ENCODE measurements at places on chromosomes 12 and 14.

DNA sequence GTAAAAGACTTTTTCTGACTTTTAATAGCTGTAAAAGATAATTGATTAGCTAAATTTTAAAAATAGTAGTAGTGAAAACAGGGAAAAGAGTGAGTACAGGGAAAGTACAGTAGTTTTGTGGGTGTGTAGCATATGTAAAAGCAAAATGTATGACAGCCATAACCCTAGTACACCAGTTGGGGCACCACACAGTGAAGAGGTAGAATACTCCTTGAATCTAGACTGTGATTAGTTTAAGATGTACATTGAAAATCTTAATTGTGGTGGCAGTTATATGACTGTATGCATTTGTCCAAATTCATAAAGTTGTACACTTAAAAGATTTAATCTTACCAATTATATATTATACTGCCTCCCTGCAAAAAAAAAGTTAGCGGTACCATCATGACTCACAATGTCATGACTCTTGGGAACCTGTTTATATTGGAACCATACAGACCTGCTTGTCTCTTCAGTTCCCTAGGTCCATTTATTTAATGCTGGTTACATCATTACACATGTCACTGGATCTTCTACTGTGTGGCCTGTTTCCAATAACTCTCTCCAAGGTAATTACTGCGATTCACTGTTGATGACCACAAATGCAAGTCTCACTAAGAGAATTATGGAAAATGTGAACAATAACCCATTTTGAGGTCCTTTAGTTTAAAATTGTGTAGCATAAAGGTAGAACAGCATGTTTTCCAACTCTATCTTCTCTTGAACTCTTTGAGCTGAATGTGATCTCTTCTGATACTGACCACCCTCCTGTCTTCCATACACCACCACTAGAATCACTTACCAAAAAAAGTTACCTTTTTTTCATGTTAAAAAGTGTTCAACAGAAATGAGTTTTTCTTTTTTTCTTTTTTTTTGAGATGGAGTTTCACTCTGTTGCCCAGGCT, 264.2 kb upstream of the AMIGO2 start:
- no peak for DNase-seq

DNA sequence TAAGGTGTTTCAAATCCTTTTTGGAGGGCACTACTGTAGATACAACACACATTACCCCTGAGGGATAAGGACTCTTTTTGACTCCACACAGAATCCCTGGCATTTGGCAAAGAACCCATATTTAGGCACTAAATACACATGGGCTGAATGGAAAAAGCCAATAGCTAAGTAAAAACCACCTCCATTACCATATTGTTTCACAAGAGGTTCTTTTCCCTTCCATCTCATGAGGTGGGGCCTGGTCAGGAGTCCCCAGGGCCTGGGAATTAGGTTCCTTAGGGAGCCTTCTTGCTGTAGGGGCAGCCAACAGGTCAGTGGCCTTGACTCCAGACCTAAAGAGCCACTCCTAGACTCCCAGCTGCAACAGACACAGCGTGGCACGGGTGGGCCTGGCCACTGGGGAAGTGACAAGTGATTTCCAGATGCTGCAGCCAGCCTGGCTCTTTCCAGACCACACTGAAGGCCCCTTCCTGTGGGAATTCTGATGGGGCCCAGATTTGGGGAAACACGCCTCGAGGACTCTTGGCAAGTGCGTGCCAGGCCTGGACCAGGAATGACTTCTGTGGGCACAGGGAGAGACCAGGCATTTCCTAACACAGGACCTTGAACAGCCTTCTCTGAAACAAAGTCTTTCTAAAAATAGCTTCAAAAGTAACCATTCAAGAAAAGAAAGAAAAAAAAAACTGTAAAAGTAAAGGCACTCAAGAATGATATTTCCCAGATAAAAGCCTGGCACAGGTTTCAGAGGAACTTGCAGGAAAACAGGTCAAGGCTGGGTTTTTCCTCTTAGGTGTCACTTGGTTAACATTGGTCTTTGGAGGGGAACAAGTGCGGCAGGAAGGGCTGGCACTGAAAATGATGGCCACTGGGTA, 18.1 kb downstream of the SSH1 start:
- DNase-seq = no peak

- DNase-seq = no peak
Measured at GRCh38 chr12:7797698-7798398, 8.6 kb downstream of the NANOG start.

DNA sequence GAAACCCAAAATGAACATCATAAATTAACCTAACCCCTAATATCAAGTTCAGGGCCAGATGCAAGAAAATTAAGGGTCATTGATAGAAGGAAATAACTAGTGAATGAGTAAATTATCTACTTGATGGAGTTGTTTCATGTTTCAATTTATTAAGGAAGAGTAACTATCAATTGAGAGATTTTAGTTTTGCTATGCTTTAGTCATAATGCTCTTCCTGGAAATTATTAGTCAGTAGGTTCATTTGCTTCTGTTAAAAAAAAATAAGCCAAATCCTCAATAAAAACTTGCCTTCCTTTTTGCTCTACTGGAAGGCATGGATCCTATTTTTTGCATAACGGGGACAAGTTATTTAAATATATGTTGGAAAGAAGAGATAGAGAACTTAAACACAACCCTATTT, 59.0 kb upstream of the HIF1A start:
- no peak for DNase-seq

GRCh38 chr12:171276-171675, 42.7 kb downstream of the SLC6A12 start:
- no peak for DNase-seq

DNA sequence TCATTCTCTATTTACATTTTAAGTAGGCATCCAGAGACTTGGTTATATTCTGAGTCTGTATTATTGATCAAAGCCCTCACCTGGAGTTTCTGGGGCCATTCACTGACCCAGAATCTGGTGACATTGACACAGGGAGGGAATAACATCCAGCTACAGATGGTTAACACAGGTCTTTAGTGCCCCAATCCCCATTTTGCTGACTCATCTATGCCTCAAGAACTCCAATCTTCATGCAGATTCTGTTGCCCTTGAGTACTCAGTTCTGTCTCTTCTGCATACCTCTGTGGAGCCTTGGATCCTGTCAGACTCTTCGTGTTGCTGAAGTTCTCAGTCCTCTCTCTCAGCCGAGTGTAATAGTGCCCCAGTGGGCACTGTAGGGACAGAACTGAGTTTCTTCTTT, 208.9 kb downstream of the RGS6 start:
- DNase-seq = no peak

DNA sequence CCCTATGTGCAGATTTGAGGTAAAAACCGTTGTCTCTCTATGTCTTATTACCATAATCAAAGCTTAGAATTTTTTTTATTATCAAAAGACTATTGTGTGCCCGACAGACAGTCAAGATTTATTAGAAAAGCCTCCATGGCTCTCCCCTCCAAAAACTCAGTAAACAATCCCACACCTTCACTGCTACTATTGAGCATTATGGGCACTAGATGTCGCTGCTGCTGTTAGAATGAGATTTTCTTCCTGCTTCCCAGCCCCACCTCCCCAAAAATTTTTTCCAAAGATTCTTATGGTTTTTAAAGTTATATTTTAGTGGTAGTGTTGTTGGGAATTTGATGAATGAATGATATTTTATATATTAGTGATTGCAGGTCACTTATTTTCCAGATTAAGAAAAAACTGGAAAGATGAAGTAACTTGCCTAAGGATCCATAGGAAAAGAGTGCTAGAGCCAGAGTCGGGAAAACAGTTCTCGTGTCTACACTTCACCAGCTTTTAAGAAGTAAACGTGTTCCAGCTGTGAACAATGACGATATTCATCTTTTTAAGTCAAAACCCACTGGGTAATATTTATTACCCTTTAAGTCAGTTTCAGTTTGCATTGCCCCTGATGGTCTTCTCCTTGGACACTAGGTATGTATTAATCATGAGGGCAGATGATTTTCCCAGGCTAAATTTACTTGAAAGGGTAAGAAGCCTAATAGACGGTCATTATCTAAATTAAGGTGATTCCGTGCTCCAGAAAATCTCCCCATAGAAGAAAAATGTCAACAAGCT, 12.2 kb upstream of the FOXG1 start:
- no peak for DNase-seq

DNA sequence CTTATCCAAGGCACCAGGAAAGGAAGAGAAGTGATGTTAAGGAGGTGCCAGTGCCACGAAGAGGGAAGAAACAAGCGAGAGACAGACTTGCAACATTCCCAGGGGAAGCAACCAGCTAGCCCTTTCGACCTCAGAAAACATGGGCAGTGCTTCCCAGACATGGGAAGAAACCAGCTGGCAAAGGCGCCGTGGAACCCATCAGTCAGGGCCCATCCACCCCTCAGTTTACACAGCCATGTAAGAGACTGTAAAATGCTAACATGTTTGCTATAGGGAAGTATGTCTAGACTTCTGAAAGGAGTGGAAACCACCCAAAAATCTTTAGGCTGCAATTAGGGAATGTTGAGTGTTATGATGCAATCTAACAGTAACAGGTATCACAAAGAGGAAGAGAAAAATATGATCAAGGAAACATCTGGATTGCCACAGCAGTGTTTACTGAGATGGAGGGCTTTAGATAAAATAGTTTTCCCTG, 26.3 kb downstream of the ANAPC5 start:
- DNase-seq = no peak

DNA sequence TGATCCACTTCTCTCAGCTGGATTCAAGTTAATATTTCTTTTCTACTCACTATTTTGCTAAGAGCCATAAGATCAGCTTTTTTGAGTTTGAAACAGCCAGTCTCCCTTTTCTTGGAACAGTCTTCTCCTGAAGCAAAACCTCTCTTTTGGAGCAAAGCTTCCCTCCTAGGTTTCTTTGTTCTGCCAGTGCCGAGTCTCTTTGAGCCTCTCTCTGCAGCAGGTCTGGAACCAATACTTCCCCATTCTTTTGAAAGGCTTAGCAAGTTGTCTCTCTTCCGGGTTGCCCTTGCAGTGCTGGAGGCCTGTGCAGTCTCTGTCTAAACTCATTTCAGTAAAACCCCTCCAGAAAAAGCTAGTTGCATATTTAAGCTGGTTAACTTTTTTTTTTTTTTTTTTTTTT, 454.8 kb downstream of the NOVA1 start:
- DNase-seq = no peak

- DNase-seq = peak; percentile 53
Measured at GRCh38 chr12:14417715-14418114, 52.2 kb downstream of the ATF7IP start.

DNA sequence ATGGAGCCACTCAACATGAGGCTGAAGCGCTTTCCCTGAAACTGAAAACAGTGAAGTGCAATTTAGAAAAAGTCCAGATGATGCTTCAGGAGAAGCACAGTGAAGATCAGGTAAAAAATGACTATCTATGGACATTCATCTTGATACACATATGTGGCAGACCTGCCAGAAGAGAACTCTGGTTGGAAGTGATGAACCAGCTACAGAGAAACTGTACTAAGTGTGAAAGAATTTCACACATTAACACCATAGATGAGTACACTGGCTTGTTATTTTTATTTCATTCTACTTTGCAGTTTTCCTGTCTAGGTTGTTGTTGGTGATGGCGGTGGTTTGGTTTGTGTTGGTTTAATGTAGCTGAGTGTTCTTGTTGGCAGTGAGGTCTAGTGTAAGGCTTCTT, 174.7 kb downstream of the ESR2 start:
- no peak for DNase-seq

GRCh38 chr14:31080056-31080455, 53.9 kb upstream of the STRN3 start:
- DNase-seq = no peak

DNA sequence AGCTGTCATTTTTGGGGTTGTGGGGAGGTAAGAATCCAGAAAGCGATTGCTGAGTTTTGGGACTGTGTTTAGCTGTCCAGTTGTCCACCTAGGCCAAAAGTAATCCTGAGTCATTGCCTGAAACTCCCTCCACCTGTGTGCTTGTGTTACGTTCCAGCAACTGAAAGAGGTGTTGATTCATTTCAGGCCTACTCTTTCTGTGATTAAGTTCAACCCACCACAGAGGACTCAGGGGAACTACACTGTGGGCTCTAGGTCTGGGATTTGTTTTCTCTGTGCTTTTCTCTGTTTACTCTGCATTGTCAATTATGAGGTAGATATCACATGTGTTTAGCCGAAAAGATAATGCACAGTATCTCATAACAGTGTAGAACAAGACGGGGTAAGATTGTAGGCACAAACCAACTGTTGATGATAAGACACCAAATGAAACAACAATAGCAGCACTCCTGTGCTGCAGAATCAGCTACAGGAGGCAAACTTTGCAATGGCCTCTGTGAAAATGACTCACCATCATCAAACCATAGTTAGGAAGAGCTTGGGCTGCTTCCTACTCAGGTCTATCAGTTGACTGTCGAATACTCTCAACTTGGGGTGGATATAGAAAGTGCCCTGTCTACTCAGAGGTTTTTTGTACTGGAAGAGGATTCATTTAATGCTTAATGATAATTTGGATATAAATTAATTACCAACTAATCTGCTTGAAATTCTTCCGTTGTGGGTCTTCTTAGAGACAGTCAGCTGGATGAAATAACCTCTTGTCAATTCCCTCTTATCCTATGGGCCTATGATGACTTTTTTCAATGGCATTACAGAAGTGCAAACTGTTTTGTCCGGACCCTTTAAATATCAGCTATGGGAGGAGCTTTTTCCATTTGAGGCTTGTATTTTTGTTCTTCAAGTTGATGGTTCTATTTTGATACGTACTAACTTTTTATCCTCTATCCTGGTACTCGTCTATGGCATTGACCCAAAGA, 385.9 kb downstream of the BMP4 start:
- DNase-seq = no peak

- DNase-seq = no peak
Measured at GRCh38 chr12:7439579-7440505, 4.1 kb downstream of the CD163L1 start.

DNA sequence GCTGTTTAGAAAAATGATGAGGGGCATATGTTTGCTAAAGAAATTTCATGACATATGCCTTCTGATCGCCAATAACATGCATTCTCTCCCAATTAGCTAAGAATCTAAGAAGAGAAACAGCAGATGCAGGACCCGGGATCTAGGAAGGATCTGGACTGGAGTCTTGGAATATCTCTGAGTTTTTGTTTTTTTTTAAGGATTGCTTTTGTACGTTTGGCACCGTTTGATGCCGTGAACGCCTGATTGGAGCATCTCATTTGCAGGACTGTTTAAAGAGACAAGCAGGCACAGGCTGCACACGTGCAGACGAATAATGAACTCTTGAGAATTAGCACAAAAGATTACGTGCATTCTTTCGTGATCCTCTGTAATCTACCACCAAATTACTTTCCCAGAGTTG, 13.6 kb downstream of the EML1 start:
- DNase-seq = no peak

DNA sequence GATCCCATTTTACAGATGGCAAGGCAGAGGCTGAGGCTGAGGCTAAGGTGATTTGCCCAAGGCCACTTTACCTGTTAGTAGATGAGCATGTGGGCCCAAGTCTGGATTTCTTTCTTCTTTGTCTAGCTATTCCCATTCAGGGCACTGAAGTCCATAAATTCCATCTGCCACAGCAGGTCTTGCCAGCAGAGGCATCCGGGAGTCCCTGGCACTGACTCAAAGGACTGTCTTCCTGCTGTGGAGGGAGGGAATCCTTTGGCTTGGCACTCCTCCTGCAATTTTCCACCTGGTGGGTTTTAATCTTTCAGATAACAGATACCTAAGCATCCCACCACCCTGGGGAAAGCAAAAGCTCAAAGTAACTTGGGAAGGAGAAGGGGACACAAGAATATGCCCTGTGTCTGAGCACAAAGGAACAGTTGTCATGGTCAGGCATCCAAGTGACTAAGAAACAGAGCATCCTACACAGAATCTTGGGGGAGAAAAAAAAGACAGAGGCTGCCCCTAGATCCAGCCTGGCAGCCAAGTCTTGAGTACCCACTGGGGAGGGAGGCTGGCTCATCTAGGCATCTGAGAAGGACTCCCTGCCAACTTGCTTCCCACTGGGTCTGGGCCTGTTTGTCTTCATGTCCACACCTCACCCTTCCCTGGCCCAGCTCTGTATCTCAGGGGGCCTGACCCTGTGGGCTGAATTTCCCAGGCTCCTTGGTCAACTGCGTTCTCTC, 35.6 kb upstream of the CMKLR1 start:
- no peak for DNase-seq

Data from T-helper 9 cell (primary cell).